ENCODE measurements at places on chromosomes 16 and 17.

GRCh38 chr17:45578516-45579455 is 88.3 kb upstream of the PLEKHM1 start:
- DNase-seq, result no peak

- DNase-seq, result no peak
Observed at GRCh38 chr17:1542316-1542715, 20.3 kb downstream of the PITPNA start.

GRCh38 chr16:23974223-23974622 is 138.4 kb downstream of the PRKCB start:
- DNase-seq, result no peak

GRCh38 chr17:2888326-2888725 is 92.1 kb downstream of the RAP1GAP2 start:
- no peak for DNase-seq

- DNase-seq, result no peak
Observed at GRCh38 chr16:18834864-18835263, 33.5 kb upstream of the ARL6IP1 start.

DNA sequence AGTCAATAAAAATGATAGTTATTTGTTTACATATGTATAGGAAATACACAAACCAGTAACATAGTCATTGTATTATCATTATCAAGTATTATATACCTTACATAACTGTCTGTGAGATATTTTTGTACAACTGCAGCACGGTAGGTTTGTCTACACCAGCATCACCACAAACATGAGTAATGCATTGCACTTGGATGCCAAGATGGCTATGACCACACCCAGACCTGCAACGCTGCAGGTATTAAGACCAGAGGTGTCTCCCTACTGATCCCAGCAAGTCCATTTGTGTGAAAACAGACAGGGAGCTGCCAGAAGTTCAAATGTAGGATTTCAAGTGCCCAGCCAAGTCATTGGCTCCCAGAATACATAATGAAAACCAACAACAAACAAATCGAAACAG is 34.2 kb upstream of the NOS2 start:
- DNase-seq, result no peak

- no peak for DNase-seq
Observed at GRCh38 chr17:67635681-67636080, 82.1 kb upstream of the NOL11 start.

DNA sequence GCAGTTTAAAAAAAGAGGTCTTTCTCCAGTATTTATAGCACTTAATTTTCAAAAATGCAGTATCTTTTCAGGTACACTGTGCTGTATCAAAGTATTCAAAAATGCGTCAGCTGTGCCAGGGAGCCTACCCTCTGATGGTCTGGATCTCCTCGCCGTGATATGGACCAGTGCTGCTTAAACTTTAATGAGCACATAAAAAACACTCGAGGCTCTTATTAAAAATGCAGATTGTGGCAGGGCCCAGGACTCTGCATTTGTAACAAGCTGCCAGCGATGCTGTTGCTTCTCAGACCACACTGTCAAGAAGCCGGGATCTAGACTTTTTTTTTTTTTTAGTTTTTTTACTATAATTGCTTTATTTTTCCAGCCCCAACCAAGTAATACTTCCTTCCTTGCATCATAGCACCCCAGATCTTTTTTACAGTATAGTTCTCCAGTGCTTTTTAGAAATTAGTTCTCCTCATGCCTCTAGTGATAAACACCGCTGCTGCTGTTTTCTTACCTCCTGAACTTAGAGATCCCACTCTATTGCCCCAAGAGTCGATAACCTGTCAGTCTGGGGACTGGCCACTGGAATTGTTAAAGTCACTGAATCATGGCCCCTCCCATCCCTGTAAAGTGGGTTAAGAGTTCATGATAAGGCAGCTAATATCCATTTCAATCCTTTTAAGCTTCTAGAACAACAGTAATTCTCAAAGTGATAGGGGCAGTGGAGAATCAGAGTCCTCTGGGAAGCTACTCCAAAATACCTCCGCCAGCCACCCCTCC is 1.6 kb upstream of the SMARCD2 start:
- no peak for DNase-seq

- no peak for DNase-seq
Observed at GRCh38 chr16:16073891-16074881, 124.8 kb downstream of the ABCC1 start.

GRCh38 chr17:1729966-1730325 is 5.4 kb downstream of the WDR81 start:
- no peak for DNase-seq

DNA sequence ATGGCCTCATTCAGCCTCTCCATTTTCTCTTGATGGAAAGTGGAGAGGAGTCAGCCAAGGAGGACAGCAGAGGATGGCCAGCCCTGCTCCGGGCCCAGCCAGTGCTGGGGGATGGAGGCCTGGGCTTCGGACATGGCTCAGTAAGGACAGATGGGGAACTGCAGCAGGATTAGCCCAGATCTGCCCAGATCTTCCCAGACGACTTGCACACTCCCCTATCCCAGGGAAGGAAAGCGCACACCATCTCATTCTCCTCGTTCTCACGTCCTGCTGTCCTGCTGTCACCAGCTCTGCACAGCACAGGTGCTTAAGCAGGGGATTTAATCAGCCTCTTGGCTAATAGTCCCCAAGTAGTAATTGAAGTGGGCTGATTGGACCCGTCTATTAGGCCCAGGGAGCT is 100.2 kb upstream of the SDK2 start:
- no peak for DNase-seq

DNA sequence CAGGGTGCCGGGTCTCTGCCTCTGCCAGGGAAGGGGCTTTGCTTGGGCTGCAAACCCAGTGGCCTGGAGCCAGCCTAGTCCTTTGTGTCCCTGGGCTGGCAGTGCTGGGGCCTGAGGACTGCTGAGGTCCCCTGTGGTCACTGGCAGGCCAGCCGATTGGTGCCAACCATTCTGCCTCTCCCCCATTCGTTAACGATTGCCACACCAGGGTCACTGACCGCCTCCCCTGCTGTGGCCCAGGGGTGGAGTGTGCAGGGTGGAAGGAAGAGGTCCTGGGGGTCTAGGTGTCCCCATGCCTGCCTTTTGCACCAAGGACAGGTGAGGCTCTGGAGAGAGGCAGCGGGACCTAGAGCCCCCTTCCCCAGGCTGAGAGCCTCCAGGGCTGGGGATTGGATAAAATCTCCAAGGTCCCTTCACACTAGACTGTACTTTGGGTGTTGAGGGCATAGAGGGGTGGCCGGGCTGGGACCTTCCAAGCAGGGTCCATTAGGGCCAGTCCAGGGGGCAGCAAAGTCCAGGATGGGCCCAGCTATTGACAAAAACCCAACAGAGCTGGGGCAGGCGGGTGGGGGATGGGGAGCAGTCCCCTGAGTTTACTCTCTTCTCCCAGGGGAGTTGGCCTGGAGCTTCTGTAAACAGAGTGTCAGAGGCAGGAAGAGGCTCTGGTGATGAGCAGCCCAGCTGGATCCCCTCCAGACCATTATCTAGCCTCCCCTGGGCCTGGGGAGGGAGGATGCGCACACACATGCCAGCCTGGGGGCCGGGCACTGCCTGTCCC is 1.1 kb downstream of the VASN start:
- no peak for DNase-seq

DNA sequence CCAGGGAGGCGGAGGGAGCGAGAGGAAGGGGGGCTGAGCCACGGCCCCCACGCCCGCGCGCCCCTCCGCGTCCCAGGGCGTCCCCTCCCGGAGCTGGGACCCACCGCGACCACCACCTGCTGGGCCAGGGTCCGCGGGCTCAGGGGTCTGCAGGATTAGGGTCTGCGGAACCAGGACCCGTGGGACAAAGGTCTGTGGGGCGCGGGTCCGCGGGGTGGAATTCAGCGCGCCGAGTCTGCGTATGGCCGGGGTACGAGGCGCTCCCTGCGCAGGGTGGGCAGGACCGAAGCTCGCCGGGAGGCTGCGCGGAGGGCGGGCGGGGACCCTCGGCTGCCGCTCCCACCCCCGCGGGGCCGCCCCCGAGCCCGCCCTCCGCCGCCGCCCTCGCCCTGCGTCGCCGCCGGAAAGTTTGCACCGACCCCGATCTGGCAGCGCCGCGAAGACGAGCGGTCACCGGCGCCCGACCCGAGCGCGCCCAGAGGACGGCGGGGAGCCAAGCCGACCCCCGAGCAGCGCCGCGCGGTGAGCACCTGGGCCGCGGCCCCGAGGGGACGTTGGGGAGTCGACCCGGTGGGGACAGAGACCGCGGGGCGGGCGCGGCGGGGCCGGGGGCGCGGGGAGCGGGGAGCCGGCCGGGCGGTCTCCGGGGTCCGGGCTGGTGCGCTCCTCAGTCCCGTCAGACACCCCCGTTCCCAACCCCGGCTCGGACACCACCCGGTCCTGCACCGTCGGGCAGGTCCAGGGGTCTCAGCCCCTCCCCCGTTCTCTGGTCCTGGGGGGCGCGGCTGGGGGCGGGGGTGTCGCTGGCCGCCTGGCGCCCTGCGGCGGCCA is at the start of gene GCGR:
TSS of gene GCGR (plus strand) at position 423 of the 831 bp plus-strand sequence. CDS start 4,869 bp downstream, outside the sequence.
- DNase-seq, result no peak

- no peak for DNase-seq
Observed at GRCh38 chr17:80883831-80884735, 107.6 kb upstream of the CHMP6 start.

GRCh38 chr17:34117811-34118210 is 137.3 kb upstream of the CCL2 start:
- DNase-seq, result no peak

DNA sequence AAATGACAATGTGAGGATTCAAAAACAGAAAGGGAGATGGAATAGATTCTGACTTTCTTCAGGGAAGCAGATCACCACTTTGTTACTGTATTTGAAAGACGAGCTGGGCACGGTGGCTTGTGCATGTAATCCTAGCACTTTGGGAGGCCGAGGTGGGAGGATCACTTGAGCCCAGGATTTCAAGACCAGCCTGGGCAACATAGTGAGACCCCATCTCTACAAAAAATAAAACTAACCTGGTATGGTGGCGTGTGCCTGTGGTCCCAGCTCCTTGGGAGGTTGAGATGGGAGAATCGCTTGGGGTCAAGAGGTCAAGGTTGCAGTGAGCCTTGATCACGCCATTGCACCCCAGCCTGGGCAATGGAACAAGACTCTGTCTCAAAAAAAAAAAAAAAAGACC is 34.0 kb downstream of the PIGL start:
- DNase-seq, result no peak

- DNase-seq, result no peak
Observed at GRCh38 chr17:17919169-17920107, 52.8 kb downstream of the TOM1L2 start.

GRCh38 chr16:46768809-46769208 is 20.7 kb upstream of the MYLK3 start:
- no peak for DNase-seq

All from NCI-H2081 treated with DMSO at 0.1 percent for 48 hours (cell line).